Activated naive CD8-positive, alpha-beta T cell treated with anti-CD3 and anti-CD28 coated beads, Interleukin-2, amount 50 U/mL, for 16 hours (primary cell): ENCODE measurements at places on chromosomes 3 and 15.

GRCh38 chr3:196603683-196604082, 35.2 kb downstream of the FBXO45 start:
- DNase-seq = no peak

- DNase-seq = no peak
Measured at GRCh38 chr3:115898656-115899410, 275.5 kb downstream of the GAP43 start.

- no peak for DNase-seq
Measured at GRCh38 chr3:154214306-154214705, 93.1 kb downstream of the ARHGEF26 start.

- DNase-seq = no peak
Measured at GRCh38 chr3:5784690-5785089, 597.2 kb downstream of the EDEM1 start.

DNA sequence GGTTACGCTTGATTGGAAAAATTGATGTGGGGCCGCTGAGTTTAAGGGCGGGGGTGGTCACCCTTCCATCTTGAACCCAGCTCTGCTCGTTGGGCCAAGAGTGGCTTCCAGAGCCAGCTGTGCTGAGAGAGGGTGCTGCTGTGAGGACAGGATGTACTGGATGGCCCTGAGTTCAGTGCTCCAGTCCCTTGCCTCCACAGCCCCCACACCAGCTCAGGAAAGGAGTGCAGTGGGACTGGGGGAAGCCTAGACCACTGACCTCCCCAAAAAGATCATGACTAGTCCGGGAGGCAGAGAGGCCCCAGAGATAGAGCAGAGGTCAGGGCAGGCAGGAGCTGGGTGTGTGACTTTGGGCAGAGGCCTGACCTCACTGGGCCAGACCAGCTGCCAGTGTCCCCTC, 4.0 kb upstream of the PTH1R start:
- DNase-seq = no peak

DNA sequence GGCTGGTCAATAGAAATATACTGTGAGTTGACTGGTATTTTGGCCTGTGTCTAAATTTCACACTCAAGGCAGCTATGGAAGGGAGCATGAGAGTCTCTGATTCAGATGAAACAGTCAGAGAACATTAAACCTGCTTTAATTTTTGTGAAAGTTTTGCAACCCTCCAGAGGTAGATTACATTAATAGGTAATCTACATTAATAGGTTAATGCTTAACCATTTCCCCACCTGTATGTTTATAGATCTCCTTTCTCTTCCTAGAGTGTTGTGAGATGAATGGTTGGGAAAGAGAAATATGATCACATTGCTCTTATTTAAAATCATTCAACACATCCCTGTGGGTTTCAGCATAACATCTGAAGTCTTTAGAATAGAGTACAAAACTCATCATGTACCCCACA, 586.9 kb upstream of the DPPA4 start:
- DNase-seq = no peak

DNA sequence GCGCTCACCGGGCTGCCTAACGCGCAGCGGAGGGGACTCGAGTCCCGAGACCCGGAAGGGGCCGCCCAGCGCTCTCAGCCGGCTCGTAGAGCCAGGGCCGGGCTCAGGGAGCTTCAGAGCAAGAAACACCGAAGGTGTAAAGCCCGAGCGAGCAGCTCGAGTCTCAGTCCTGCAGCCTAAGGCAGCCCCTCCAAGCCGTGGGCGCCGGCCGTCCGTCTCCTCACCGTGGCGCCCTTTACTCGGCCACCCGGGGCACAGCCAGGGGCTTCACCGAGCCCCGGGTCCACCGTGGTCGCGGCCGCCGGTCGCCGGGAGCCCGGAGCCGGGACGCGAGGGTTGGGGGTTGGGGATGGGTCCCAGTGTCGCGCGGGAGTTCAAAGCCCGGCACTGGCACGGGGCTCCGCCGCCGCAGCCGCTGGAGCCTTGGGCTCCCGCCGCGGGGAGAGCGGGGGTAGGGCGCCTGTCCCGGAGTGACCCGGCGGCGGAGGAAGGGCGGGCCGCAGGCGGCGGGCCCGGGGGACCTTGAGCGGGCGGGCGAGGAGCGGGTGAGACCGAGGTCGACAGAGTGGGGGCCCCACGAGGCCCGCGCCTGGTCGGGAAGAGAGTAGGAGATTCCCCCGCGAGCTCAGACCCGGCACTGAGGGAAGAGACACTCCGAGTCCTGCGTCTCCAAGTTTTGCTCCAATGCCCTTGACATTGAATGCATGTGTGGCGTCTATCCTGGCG, 26.9 kb upstream of the THRB start:
- DNase-seq = no peak

DNA sequence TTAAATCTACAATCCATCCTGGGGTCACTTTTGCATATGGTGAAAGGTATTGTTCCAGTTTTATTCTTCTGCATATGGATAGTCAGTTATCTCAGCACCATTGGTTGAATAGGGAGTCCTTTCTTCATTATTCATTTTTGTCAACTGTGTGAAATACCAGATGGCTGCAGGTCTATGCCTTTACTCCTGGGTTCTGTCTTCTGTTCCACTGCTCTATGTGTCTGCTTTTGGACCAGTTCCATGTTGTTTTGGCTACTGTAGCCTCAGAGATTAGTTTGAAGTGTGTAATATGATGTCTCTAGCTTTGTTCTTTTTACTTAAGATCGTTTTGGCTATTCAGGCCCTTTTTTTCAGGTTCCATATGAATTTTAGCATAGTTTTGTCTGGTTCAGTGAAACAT, 795.8 kb downstream of the OTOL1 start:
- DNase-seq = no peak

- no peak for DNase-seq
Measured at GRCh38 chr15:96448923-96449322, 118.4 kb downstream of the NR2F2 start.

- DNase-seq = no peak
Measured at GRCh38 chr3:149473357-149474249, 894 bp upstream of the TM4SF4 start.

DNA sequence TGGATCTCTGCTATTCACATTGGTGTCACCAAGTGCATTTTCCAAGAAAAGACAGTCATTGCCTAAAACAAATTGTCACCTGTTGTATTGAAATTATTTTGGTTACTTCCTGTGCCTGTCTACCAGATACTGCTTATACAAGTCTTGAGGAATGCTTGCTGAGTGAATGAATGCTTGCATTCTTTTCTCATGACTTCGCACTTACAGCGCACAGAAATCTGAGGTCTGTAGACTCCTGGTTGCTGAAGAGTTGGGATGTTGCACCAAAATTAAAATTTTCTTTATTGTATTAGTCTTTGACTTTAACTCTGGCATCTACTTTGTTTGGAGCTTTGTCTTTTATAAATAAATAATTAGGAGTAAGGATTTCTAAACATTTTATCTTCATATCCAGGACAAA, 28.4 kb downstream of the SH3GL3 start:
- no peak for DNase-seq

DNA sequence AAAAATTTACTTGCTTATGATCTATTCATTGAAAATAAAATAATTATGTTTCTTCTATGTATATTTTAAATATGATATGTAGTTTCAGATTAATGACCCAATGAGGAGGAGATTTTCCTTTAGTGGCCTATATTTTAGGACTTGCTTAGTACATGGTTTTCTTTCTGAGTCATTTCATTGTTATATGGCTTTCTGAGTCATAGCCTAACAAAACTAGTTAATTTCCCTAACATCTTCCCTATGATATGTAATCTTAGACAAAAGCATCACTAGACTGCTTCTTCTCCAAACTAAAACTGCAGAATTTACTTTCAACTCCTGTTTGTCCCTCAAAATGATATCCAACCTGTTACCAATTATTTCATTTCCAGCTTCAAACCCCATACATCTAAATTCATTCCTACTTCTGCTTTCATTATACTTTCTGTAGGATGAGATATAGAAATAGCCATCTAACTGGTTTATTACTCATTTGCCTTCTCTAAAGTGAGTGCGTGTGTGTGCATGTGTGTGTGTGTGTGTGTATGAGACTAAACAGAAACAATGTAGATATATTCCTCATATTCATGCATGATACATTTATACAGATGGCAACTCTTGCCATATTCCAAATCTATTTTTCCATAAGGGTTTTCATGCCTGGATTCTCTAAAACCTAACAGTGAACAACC, 915.0 kb upstream of the GBE1 start:
- DNase-seq = no peak

GRCh38 chr3:87733671-87734367, 325.0 kb downstream of the CGGBP1 start:
- DNase-seq = no peak

GRCh38 chr15:80582816-80583423, 112.2 kb upstream of the ABHD17C start:
- DNase-seq = no peak

DNA sequence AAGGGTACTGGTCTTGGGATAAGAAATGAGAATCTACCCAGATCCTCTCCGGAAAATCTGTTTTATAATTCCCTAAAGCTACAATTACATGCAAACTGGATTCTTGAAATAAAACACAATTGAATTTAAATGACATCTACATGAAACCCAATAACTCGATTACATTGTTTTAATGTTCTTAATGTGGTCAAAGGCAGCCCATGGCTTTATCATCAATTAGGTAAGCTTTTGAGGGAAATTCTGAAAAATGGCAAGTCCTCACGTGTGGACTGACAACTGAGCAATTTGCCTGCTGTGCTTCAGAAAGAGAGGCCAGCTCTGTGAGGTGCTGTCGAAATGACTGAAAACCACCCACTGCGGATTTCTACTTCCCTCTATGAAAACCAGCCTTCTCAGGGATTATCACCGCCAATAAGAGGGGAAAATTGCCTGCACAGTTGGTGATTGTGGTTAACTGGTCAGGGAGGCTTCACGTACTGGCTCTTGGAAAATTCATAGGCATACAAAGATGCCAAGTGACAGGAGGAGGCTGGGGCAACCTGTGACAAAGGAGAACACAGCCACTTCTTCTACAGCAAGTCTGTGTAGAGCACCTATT, 200.8 kb upstream of the SLCO3A1 start:
- DNase-seq = no peak

DNA sequence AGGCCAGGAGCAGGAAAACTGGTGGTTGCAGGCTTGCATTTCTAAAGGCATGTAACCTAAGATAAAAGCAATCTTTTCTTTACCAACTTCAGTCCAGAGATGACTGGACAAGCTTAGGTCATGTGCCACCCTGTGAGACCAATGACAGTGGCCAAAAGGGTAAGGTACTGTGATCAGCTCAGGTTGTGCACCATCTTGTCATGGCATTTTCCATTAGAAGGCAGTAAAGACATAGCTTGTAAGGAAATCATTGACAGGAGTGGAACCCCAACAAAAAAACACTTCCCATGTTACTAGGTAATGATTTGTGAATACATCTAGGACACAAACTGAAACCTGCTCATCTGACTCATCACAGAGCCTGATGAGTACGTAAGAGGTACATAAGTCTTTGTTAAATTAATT, 35.2 kb downstream of the SSR3 start:
- no peak for DNase-seq

DNA sequence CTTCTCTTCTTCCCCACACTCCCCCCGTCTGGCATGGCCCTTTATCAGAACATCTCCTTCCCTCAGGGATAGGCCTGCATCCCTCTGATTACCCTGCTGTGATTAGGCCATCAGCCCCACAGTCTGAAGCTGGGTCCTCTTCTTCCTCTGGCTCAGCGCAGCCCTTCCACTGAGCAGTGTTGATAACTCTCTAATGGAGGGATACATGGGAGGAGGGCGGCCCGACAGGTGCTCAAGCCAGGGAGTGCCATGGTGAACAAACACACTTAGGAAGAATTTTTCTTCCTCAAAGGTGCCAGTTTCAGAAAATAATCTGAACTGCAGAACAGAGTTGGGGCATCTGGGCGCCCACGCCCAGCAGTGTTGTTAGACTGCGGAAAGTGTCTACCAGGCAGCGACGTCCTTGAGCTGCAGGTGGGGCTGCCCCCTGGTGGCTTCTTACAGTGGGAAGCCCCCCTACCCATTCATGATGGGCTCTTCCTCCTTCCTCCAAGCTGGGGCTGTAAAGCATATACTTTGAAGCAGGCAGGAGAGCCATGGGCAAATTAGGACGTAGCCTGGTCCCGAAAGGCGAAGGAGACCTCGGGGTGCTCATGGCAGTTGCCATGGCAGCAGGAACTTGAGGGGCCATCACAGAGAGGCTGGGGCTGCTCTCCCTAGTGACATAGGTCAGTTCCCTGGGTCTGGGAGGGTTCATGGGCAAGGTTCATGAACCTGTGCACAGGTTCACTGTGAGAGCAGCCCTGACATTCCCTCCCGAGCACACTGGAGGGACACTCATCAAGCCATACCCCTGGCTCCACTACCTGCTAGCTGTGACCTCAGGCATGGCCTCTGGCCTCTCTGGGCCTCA, 33.2 kb upstream of the NR2C2 start:
- DNase-seq = no peak

GRCh38 chr3:99972380-99973104, 141.8 kb downstream of the FILIP1L start:
- no peak for DNase-seq

DNA sequence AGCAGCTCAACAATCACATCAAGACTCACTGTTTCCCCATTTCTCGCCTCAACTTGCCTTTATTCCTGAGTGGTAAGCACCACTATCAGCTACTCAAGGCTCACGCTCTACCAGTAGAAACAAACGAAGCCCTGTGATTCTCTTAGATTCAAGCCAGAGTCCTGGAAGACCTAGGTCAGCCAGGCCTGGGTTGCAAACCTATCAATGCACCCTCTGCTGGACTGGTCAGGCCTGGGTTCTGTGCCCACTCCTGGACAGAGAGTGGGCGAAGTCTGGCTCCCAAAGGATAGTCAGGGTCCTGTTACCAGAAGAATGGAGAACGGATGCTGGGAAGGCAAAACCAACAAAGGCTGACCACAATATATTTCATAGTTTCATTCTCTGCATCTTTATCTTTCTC, 308.4 kb downstream of the SHQ1 start:
- no peak for DNase-seq
